Stimulated activated CD8-positive, alpha-beta memory T cell treated with anti-CD3 and anti-CD28 coated beads, Interleukin-7, amount 100 ng/mL, for 1 hour (primary cell): ENCODE measurements at places on chromosomes 1 and 21.

GRCh38 chr1:89280766-89281165 is 8.1 kb upstream of the GBP5 start:
- no peak for DNase-seq

DNA sequence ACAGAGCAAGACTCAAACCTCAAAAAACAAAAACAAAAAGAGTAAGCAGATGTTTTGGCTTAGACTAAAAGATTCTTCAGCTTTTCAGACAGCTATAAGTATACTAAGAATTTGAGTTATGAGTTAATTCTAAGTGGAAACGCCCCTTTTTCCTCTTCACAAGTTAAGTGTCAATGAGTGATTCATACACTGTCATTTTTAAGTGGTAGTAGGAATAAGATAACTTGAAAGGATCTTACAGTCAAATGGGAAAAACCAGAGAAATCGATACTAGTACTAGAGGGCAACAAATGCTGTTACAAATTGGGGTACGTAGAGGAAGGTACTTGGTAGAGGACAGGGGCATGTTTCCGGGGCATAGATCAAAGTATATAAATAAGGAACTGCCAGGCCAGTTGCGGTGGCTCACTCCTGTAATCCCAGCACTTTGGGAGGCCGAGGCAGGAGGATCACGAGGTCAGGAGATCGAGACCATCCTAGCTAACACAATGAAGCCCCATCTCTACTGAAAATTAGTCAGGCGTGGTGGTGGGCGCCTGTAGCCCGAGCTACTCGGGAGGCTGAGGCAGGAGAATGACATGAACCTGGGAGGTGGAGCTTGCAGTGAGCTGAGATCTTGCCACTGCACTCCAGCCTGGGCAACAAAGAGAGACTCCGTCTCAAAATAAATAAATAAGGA is 7.4 kb downstream of the H3-3A start:
- no peak for DNase-seq

- no peak for DNase-seq
Observed at GRCh38 chr1:63906047-63906704, 132.4 kb downstream of the ROR1 start.

GRCh38 chr1:203626910-203627246 is 246 bp downstream of the ATP2B4 start:
- DNase-seq = no peak
